ENCODE measurements at places on chromosomes 7 and 10.
A peak's percentile ranks its signal among the peaks of the same experiment; 100 is the strongest.

GRCh38 chr7:99409192-99409572 is 413 bp downstream of the BUD31 start:
- no peak for DNase-seq

GRCh38 chr7:134330974-134331373 is 14.2 kb upstream of the SLC35B4 start:
- no peak for DNase-seq

- DNase-seq = no peak
Observed at GRCh38 chr7:68770649-68771048, 827.6 kb upstream of the AUTS2 start.

DNA sequence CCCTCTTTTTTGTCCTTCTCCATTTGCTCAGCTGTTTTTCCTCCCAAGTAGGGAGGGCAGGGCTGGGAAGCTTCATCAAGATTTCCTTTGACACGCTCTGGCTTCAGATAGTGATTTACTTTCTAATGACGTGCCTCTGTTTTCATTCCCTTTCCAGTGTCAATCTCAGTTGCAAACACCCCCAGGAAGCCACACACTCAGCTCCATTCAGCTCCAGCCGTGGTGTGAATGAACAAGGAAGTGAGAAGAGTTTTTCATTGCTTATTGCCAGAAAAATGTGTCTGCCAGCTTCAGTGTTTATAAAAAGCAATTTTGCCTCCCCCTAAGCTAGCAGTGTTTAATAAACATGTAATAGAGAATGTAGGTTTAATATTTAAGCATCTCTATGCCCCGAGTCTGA is 108.7 kb upstream of the DPP6 start:
- DNase-seq = no peak

DNA sequence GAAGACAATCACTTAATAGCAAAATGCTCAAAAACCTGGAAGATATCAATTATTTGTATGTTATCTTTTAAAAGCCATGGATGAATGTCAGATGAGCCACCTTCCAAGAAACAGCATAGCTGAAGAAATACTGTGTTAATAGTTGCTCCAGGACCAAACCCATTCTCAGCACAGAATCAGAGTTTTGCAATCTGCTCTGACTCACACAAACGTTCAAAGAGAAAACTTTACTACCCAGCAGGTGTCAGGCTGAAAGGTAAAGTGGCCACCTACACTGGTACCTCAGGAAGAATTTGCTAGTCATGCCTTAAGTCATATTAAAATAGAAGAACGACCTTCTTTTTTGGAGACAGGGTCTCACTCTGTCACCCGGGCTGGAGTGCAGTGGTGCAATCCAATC is 526.5 kb downstream of the PARD3 start:
- no peak for DNase-seq

GRCh38 chr7:572416-573268 is 53.0 kb upstream of the PDGFA start:
- no peak for DNase-seq

GRCh38 chr7:1103009-1103788 is 15.3 kb downstream of the GPER1 start:
- DNase-seq = peak; percentile 81

- DNase-seq = no peak
Observed at GRCh38 chr7:80089366-80089765, 45.3 kb upstream of the GNAI1 start.

GRCh38 chr7:130990178-130990832 is 256.3 kb upstream of the KLF14 start:
- DNase-seq = no peak

GRCh38 chr10:75703191-75703854 is 271.9 kb downstream of the LRMDA start:
- DNase-seq = no peak

DNA sequence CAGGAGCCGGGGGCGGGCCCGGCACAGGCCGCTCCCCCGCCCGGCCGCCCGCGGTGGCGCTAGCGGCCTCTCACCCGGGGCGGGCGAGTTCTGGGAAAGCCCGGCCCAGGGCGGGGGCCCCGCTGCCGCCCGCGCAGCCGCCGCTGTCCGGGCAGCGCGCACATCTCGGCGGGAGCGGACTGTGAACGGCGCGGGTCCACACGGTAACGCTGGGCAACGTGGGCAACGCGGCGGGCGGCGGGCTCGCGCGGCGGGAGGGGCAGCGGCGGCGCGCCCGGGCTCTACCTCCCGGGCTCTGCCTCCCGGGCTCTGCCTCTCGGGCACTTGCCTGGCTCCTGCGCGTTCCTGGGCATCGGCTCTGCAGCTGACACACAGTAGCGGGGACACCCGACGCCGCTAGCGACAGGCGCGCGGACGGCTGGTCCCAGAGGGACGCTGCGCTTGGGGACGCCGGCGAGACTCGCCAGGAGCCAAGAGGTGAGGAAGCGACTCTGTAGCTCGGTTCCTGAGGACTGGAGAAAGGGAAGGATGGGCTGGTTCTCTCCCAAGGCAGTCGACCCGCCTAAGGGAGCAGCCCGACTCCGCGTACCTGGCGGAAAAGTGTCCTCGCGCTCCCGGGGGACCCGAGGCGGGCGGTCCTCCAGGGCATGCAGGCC is at the start of gene PLCE1:
PLCE1 (plus strand) TSS at position 150 of the 656 bp plus-strand sequence. CDS start 37,116 bp downstream, outside the sequence.
- peak; percentile 76 for DNase-seq

GRCh38 chr7:48734695-48735406 is 189.5 kb upstream of the CDC14C start:
- no peak for DNase-seq

- DNase-seq = no peak
Observed at GRCh38 chr10:62626817-62627216, 177.7 kb upstream of the ADO start.

DNA sequence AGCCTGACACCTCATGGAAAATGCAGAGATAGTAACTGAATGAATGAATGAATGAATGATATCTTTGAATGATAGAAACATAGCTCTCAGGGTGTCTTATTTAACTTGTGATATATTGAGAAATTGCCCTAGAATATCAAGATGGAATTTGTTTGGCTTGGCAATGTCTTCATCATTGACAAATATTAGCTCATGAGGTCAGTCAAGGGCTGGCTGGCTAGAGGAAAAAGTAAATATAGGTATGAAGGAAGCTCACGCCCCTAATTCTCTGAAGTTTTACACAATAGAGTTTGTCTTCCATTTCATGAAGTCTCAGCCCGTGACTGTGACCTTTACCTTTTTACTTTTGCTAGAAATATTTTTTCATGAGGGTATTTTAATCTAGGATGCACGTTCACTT is 305.2 kb downstream of the ADARB2 start:
- DNase-seq = no peak

DNA sequence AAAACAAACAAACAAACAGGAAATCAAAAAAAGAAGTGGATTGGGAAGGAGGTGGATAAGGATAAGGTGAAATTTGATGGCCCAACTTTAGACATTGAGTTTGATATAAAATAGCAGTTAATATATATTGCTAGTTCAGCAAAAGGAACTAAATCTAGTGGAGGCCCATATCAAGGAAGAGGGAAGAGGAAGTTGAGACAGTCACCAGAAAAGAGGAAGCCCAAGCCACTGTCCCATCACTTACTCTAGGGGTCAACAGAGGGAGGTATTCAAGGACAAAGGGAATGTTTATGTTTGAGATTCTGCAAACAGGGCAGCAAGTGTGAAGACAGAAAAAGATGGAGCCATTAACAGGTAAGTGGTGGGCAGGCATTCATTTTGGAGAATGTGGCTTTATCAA is 3.7 kb downstream of the LAMTOR4 start:
- peak; percentile 7 for DNase-seq

DNA sequence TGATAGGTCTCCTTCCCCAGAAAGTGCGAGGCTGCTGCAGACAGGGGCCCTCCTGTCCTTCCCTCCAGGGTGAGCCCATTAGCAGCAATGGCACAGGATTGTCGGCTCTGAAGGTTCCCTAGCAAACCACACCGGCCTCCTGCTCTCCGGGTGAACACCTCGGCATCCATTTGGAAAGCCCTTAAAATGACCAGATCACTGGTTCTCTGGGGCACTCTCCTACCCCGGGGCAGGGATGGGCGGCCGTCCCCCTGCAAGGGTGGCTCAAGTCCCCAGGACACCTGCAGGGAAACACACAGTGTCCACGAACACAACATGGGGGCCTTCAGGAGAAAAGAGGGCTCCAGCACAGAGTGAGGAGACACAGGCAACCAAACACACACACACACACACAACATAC is 459.1 kb downstream of the PTPRN2 start:
- DNase-seq = no peak

DNA sequence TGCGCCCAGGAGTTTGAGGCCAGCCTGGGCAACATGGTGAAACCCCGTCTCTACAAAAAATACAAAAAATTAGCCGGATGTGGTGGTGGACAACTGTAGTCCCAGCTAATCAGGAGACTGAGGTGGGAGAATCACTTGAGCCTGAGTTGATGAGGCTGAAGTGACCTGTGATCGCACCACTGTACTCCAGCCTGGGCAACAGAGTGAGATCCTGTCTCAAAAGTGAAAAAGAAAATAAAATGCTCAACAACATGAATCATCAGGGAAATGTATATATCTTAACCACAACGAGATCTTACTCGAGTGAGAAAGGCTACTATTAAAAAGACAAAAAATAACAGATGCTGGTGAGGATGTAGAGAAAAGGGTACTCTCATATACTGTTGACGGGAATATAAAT is 72.7 kb downstream of the JMJD1C start:
- DNase-seq = no peak

GRCh38 chr10:110496553-110497437 is 912 bp upstream of the DUSP5 start:
- no peak for DNase-seq

DNA sequence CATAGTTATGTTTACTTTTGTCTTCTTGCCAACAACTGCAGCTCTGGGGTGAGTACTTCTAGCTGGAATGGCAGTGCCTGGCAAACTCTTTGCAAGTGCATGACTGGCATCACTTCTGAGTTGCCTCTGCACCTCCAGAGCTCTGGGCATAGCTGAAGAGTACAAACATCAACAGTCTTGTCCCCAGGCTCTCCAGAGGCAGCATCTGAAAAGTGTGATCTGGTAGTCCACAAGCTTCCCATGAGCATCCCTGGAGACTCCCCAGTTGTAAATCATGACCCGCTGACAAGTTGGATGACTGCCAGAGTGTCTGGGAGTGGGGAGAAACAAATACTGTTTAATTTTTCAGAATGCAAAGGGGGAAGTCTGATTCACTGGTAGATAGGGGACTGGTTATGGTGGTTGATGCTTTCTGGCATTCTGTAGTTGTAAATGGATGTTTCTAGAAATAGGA is 138.9 kb upstream of the CDK13 start:
- DNase-seq = no peak

DNA sequence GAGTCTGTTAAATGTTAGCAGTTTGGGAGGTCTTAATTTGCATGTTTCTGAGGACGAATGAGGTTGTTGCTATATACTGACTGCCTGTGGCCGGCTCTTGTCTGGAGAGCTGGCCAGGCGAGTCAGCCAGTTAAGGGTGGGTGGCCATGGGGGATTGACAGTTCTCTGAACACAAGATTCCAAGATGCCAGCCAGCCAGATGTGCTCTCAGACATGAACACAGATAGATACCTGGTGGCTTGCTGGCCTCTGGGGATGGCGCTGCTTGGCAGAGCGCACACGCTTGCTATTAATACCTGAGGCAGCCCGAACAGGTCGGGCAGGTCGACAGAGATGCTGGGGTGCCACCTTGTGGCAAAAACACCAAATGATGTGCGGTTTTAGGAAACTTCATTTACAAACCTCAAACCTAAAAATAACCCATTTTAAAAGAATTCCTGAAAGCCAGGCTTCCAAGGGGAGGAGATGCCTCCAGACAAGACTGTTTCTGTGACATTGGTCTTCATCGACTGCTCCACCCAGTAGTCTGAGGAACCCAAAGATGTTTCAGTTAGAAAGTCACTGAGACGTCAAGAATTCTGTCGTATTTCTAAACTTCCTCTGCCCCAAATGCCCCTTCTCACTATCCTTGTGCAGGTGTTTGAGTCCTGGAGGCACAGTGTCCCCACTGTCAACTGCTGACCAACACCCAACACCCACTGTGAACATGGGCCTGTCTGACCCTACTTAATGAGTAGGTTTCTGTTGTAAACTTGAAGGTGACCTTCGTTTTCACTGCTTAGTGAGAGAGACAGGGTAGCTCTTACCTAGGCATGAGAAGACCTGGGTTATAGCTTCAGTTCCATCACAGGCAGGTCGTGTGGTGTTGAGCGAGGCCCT is 123.4 kb downstream of the NT5C2 start:
- peak; percentile 71 for DNase-seq

DNA sequence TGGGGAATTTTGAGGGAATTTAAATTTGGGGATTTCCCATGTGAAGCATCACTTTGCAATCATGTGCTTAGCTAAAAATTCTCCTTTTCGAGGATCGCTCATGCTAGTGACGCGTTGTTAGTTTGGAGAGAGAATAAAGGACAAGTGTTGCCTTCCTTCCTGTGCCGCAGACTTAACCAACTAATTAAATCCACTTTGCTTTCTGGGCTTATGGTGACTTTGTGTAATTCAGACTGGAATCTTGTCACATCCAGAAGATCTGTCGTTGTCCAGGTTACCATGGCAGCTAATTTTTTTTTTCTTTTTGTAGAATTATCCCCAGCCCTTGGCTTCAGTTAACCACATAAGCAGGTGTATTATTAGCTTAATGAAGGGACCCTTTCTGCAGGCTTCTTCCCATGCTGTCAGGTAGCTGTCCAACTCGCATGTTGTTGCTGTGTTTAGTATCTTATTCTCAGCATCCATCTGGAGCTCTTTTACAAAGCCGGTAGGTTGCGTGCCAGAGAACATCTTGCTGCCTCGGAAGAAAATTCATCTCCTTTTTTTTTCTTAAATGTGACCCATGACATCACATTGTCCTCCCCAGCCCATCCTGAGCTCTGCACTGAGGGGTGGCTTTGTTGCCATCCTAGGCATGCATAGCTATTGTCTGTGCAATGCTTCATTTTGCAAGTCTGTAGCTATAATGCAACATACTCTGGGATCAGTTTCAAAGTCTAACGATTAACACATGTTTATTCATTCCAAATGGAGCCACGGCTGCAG is 47.2 kb upstream of the NRP1 start:
- no peak for DNase-seq

DNA sequence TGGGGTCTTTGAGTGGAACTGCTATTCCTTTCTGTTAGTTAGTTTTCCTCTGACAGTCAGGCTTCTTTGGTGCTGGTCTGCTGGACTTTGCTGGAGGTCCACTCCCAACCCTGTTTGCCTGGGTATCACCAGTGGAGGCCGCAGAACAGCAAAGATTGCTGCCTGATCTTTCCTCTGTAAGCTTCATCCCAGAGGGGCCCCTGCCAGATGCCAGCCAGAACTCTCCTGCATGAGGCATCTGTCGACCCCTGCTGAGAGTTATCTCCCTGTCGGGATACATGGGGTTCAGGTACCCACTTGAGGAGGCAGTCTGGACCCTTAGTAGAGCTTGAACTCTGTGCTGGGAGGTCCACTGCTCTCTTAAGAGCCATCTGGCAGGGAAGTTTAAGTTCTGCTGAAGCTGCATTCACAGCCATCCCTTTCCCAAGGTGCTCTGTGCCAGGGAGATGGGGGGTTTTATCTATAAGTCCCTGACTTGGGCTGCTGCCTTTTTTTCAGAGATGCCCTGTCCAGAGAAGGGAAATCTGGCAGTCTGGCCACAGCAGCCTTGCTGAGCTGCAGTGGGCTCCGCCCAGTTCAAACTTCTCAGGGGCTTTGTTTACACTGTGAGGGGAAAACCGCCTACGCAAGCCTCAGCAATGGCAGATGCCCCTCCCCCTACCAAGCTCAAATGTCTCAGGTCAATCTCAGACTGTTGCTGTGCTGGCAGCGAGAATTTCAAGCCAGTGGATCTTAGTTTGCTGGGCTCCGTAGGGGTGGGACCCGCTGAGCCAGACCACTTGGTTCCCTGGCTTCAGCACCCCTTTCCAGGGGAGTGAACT is 89.7 kb upstream of the CDK6 start:
- no peak for DNase-seq
